ENCODE measurements at places on chromosomes 16 and 17.

- H3K4me3 ChIP-seq, result no peak overlapping the region
- peaks cover 4% of the 10 kb centered on the region for H3K4me1 ChIP-seq
- no peaks in the 10 kb centered on the region for H3K27me3 ChIP-seq
- peak; percentile 50 for DNase-seq
These were observed 188.2 kb upstream of the HSBP1 start for GRCh38 chr16:83619381-83620150.

- no peak overlapping the region for H3K27ac ChIP-seq
- H3K4me1 ChIP-seq, result no peaks in the 10 kb centered on the region
- no peak overlapping the region for H3K4me3 ChIP-seq
- H3K36me3 ChIP-seq, result no peaks in the 10 kb centered on the region
- DNase-seq, result no peak
These were observed 52.5 kb downstream of the TMEM114 start for GRCh38 chr16:8537691-8538342.

DNA sequence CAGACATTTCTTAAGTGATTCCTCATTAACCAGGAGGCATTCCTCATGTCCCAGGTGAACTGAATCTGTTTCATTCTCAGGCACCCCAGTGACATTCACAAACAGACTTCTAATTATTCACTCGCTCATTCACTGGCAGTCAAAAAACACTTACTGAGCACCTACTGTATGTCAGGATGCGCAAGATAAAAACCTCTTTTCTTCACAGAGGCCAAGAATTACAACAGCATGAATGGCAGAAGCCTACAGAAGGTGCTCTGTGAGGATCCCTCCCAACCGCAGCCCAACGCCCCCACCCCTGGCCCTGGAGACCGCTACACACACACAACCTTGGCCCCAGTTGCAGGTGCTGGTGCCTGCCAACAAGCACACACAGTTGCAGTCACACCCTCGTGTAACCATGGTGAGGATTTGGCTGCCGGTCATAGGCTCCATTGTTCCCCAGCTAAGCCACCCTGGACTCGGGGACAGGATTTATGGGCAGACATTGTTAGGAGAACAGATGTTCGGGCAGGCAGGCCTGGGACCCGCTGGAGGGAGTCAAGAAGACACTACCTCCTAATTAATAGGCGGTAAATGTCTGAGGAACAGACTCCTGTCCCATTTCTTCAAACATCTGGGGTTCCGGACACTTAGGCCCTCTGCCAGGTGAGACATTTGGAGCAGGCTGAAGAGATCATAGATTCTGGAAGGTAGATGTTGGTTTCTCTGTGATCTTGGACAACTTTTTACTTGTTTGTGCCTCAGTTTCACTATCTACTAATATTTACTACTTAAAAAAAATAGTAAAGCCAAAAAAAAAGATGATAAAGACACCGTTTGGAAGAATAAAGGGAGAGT is 43.2 kb downstream of the CUEDC1 start:
- peak; percentile 94 for DNase-seq
- H3K36me3 ChIP-seq, result no peaks in the 10 kb centered on the region
- H3K4me3 ChIP-seq, result no peak overlapping the region
- peaks cover 28% of the 10 kb centered on the region for H3K4me1 ChIP-seq
- peak overlapping the region; percentile 9 for H3K27ac ChIP-seq

GRCh38 chr16:51542981-51543815 is 392.1 kb upstream of the SALL1 start:
- DNase-seq, result no peak
- H3K27ac ChIP-seq, result no peak overlapping the region
- H3K36me3 ChIP-seq, result no peaks in the 10 kb centered on the region
- H3K4me3 ChIP-seq, result no peak overlapping the region

GRCh38 chr16:2691491-2692248 is 9.3 kb downstream of the KCTD5 start:
- H3K4me1 ChIP-seq, result peaks cover 12% of the 10 kb centered on the region
- peaks cover 9% of the 10 kb centered on the region for H3K36me3 ChIP-seq
- no peaks in the 10 kb centered on the region for H3K27me3 ChIP-seq
- peak overlapping the region; percentile 86 for H3K27ac ChIP-seq

GRCh38 chr17:74873874-74874614 is 1.2 kb upstream of the FDXR start:
- H3K4me1 ChIP-seq, result peaks cover 3% of the 10 kb centered on the region
- DNase-seq, result peak; percentile 57
- H3K27ac ChIP-seq, result peak overlapping the region; percentile 63
- H3K27me3 ChIP-seq, result peaks cover 16% of the 10 kb centered on the region
- H3K4me3 ChIP-seq, result peak overlapping the region; percentile 68

DNA sequence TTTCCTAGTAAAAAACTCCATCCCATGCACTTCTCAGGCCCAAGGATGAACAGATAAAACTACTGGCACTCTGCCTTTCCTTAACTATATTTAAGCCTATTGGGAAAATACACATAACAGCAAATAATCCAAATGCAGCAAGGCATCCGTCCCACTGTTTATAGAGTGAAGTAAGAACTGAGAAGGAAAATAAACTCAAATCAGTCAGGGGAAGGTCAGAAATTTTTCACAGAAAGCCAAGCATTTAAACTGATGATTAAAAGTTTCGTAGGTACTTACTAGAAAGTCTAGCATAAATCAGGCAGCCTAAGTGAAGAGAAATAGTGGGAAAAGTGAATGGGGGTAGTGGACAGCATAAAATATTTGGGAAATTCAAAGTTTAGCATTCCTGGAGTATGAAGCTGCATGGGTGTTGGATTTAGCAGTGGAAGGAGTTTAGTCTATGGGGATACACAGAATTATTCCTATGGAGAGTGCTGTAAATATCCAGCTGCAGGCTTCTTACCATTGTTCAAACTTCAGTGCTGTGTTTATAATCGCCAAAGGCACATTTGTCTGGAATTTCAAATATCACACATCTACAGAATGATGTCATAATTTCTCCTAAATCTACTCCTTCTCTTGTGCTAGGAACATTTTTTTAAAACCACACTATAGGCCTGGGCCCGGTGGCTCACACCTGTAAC is 1131.0 kb upstream of the GOT2 start:
- H3K27me3 ChIP-seq, result no peaks in the 10 kb centered on the region
- no peaks in the 10 kb centered on the region for H3K36me3 ChIP-seq
- H3K27ac ChIP-seq, result no peak overlapping the region
- H3K4me1 ChIP-seq, result no peaks in the 10 kb centered on the region
- no peak for DNase-seq
- no peak overlapping the region for H3K4me3 ChIP-seq

DNA sequence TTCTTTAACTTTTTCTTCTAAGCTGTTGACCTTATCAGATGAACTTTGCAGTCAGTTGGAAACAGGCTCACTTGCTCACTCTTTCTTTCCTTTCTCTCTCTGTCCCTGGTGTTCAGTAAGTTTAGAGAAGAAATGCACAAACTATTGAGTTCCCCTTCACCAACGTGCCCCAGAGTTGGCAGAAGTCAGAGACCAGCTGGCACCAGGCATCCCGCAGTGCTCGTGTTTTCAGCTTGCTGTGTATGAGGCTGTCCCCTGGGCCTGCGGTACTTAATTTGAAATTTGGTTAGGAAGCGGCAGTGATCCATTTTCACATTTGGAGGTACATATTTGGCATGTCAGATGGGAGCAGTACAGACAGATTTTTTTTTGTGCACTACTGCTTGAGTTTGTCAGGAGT is 258.6 kb downstream of the SNX29 start:
- H3K27me3 ChIP-seq, result no peaks in the 10 kb centered on the region
- no peak for DNase-seq
- H3K27ac ChIP-seq, result no peak overlapping the region

DNA sequence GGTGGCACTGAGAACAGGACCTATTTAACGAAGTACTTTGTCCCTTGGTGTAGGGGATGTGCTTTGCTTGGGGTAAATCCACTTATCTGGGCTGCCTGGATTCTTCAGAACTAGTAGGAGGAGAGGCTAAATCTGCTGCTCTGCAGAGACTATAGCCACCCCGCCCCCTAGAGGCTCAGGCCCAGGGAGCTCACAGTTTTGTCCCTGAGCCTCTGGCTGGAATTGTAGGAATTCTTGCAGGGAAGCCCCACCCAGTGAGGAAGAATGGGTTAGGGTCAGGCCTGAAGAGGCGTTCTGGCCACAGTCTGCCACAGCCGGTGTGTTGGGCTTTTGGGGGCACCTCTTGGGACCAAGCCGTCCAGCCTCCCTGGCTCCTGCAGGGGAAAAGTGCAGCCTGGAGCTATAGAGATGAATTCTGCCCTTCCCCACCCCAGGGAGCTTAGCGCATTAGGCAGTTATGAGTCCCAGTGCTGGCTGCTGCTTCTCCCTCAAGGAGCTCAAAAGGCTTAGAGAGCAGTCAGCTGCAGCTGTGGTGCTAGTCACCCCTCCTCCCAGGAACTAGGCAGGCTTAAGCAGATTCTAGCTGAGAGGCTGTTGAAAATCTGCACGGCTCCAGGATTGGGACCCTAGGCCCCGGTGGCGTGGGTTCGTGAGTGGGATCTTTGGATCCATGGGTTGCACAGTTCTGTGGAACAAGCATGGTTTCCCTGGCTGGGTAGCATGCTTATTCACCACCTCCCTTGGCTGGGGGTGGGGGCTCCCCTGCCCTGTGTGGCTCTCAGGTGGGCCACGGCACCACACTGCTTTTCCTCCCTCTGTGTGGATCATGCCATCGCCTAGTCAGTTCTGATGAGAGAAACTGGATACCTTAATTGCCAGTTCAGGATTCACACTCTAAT is 237.4 kb upstream of the TOM1L1 start:
- H3K4me3 ChIP-seq, result no peak overlapping the region
- H3K27me3 ChIP-seq, result no peaks in the 10 kb centered on the region
- H3K4me1 ChIP-seq, result no peaks in the 10 kb centered on the region

GRCh38 chr16:30660424-30661261 is 2.4 kb downstream of the FBRS start:
- no peak overlapping the region for H3K27ac ChIP-seq
- H3K4me1 ChIP-seq, result peaks cover 5% of the 10 kb centered on the region
- no peak for DNase-seq
- H3K36me3 ChIP-seq, result peaks cover 19% of the 10 kb centered on the region

DNA sequence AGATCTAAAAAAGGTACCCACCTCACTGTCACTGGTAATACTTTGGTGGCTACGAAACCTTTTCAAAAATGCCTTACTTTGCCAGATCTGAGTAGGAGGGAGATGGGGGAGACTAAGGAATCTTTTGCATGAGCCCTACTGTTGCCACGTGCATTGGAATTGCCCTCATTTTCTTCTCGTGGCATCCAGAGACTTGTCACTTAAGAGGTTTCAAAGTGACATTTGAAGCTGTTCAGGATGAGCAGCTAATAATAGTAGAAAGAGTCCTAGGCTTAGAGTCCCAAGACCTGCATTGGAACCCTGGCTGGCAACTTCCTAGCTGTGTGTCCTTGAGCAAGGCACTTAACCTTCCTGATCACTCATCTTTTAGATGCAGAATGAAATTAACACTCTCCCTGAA is 43.5 kb downstream of the GPRC5B start:
- peaks cover 42% of the 10 kb centered on the region for H3K4me1 ChIP-seq
- no peak overlapping the region for H3K4me3 ChIP-seq
- H3K27ac ChIP-seq, result no peak overlapping the region
- H3K27me3 ChIP-seq, result no peaks in the 10 kb centered on the region
- no peak for DNase-seq

DNA sequence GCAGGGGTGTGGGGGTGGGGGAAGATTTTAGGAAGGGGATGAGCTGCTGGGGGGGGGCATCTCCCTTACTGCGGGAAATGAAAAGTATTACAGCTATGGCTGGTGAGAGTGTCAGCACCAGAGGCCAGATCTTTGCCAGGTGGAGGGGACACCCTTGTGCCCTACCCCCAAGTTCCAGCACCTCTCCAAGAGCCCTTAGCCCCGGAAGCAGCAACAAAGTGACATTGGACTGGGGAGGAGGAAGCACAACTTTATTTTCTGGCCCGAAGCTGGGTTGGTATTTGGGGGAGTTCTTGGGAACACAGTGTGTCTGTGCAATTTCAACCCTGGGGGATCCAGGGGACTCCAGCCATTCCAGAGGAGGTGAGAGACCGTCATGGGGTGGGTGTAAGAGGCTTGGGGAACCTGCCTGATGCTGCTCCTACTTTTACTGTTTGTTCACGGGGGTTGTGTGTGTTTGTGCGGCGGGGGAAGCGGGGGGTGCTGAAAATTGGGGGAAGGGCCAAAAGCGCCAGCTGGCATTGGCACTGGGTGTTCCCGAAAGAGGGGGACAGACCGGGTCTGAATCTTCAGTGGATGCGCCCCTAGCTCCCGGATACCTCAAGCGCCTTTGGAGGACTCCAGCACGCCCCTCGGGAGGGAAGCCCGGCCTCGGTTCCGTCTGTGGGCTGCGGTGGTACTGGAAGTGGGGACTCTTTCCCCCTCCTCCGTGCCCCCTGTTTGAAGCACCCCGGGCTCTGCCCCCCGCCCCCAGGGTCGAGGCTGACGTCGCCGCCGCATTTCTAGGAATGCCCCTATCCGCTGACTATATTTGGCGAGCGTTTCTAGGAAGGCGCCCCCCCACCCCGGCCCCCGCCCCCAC is 230.3 kb downstream of the MRTFB start:
- peaks cover 15% of the 10 kb centered on the region for H3K4me1 ChIP-seq
- peak overlapping the region; percentile 61 for H3K27ac ChIP-seq
- DNase-seq, result peak; percentile 61
- peak overlapping the region; percentile 72 for H3K4me3 ChIP-seq
- no peaks in the 10 kb centered on the region for H3K27me3 ChIP-seq
- no peaks in the 10 kb centered on the region for H3K36me3 ChIP-seq

GRCh38 chr17:66526827-66527226 is 224.4 kb downstream of the PRKCA start:
- DNase-seq, result peak; percentile 95
- peaks cover 21% of the 10 kb centered on the region for H3K4me1 ChIP-seq
- no peak overlapping the region for H3K4me3 ChIP-seq
- H3K27ac ChIP-seq, result peak overlapping the region; percentile 33

GRCh38 chr16:68367030-68367429 is 56.2 kb downstream of the PRMT7 start:
- no peaks in the 10 kb centered on the region for H3K36me3 ChIP-seq
- H3K27me3 ChIP-seq, result no peaks in the 10 kb centered on the region
- no peak for DNase-seq
- H3K4me3 ChIP-seq, result no peak overlapping the region
- H3K4me1 ChIP-seq, result peaks cover 3% of the 10 kb centered on the region

- no peaks in the 10 kb centered on the region for H3K27me3 ChIP-seq
- no peaks in the 10 kb centered on the region for H3K4me1 ChIP-seq
- H3K4me3 ChIP-seq, result no peak overlapping the region
- no peaks in the 10 kb centered on the region for H3K36me3 ChIP-seq
These were observed 111.4 kb downstream of the CA10 start for GRCh38 chr17:52047086-52047485.

DNA sequence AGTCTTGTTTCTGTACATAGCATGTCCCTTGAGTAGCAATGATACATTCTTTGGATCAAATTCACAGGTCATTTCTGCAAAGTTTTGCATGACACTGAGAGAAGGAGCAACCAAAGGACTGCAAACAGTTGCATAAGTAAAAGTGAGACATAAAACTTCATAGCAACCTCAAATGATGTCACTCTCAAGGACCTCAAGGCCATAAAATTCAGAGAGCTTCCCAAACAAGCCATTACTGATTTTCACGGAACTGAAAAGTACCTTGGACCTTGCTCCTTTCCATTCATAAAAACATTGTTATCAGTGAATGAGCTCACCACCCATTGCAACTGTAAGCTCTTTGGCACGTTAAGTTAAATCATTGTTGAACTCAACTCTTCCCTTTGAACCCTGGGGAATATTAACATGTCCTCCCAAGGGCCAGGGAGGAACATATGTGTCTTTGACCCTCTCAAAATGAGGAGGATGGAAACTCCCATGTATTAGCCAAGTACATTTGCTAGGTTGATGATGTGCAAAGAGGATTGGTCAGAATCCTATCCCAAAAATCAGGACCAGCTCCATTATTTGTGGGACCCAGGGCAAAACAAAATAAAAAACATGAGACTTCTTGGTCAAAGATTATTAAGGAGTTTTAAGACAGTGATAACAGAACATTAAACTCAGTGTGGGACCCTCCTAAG is 275.0 kb upstream of the DYNLRB2 start:
- no peak for DNase-seq
- H3K27me3 ChIP-seq, result no peaks in the 10 kb centered on the region
- no peak overlapping the region for H3K27ac ChIP-seq
- no peak overlapping the region for H3K4me3 ChIP-seq
- H3K36me3 ChIP-seq, result no peaks in the 10 kb centered on the region

All from SJCRH30 (cell line).